ENCODE measurements at places on chromosomes 13 and 19.
A peak's percentile ranks its signal among the peaks of the same experiment; 100 is the strongest.

DNA sequence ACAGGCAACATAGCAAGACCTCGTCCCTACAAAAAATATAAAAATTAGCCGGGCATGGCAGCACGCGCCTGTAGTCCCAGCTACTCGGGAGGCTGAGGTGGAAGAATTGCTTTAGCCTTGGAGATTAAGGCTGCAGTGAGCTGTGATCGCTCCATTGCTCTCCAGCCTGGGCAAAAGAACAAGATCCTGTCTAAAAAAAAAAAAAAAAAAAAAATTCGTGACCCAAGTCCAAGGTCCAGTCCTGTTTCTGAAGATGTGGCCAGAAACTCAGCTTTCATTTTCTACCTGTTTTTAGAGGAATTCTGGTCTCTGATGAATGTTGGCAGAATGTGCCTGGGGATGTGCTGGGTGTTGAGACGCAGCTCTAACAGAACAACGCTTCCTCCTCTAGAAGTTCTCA lies 1.9 kb upstream of the PGPEP1 start:
- DNase-seq, result no peak

DNA sequence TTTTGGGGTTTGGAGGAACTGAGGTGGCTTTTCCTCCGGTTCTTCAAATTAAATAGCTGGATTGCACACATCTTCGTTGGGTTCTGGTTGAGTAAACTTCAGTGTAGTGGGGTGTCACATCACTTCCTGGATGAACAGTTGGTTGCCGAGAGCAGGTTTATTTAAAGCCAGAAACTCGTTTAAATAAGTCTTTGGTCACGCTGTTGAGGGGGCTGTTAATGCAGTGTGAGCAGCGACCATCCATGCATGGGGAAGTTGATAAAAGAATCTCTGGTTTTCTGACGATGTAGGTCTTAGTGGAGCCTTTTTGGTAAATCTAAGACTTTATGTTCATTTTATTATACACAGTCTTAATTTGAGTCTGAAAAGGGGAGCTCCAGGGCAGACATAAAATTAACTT lies 351.2 kb upstream of the ARGLU1 start:
- no peak for DNase-seq

GRCh38 chr13:47774671-47774994 lies 226.4 kb downstream of the SUCLA2 start:
- DNase-seq, result no peak

DNA sequence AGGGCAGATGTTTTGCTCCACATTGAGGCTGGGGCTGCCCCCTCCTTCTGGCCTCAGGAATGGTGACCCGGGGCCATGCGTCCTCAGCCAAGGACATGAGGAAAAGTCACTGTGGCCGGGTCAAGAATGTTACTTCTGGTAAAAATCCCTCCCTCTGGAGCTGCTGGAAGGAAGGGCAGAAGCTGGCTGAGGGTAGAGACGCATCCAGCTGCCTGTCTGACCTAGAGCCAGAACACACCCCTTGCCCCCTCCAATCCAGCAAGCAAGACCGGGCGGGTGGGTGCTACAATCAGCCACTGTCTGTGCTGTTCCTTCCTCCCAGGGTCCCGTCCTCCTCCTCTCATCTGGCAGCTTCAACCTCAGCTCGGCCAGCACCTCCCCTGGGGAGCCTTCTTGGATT lies 59.0 kb downstream of the PTPRS start:
- no peak for DNase-seq

DNA sequence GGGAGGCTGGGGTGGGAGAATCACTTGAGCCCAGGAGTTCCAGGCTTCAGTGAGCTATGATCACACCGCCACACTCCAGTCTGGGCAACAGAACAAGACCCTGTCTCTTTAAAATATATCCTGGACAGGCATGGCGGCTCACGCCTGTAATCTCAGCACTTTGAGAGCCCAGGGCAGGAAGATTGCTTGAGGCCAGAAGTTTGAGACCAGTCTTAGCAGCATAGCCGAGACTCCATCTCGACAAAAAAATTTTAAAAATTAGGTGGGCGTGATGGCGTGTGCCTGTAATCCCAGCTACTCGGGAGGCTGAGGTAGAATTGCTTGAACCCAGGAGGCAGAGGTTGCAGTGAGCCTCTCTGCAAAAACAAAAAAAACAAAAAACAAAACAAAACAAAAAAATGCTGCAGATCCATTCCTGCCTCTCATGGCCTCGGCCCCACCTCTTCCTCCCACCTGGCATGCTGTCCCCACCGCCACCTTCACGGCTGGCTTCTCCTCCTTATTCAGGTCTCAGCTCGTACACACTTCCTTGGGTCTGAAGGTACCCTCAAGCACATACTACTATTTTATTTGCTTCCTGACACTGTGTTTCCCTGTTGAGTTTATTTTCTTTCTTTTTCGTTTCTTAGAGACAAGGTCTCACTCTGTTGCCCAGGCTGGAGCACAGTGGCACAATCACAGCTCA lies 5.3 kb downstream of the RFX1 start:
- DNase-seq, result no peak

DNA sequence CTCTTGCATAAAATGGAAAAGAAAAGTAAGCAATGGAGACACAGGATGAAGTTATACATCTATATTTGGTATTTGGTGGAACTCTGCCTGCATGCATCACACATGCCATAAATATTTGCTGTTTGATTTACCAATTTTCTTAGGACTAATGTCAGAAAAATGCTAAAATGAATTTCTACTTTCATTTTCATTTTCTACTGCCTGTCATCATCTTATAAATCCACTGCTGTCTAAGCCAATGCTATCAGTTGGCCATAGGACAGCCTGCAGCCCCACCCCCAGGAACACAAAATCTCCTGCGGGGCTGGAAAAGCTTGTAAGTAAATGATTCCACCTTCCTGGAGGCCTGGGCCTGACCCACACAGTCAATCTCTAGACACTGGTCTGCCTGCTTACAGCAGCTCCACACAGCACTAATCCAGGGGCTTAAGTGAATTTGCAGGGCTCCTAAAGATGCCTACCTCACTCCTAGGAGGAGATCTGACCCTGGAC lies 122.0 kb downstream of the ENOX1 start:
- no peak for DNase-seq

- DNase-seq, result peak; percentile 14
Observed at GRCh38 chr13:112859817-112860190, 109.2 kb upstream of the MCF2L start.

DNA sequence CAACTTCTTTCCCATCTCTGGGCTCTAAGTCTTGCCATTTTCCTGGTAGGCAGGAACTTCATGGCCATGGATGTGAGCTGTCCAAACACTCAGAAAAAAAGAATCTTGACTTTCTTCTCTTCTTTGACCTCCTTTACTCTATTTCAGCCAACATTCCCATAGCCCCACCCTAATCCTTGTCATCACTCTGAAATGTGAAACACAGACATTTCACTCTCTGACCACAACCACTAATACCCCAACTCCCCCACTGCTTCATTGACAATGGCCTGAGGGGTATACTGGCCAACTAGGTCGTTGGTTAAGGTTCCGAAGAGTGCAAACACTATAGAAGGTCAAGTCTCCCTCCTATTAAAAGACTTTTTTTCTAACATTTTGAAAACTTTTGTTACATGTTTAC lies 4.7 kb upstream of the CYP2A13 start:
- no peak for DNase-seq

- DNase-seq, result no peak
Observed at GRCh38 chr13:99356012-99356261, 48.7 kb upstream of the GPR183 start.
